ENCODE measurements at places on chromosomes 12 and 14.

GRCh38 chr14:76771437-76771980 lies 10.2 kb downstream of the VASH1 start:
- DNase-seq = no peak

DNA sequence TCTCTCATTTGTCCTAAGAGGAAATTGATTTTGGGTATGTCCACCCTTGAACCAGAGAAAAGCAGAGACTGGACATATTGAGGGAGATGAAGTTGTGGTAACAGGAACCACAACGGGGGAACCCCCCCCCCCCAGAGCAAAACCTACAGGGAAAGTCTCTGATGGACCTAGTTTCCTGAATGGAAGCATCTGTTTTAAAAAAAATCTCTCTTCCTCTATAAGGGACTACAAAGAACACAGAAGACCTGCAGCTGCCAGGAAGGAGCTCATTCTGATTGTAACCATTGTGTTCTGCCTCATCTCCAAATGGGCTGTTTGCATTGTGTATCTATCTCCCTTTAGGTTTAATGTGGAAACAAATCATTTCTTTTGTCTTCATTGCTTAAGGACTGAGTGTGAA lies 13.4 kb downstream of the C1S start:
- no peak for DNase-seq

- no peak for DNase-seq
These were observed 310.1 kb upstream of the RGS6 start for GRCh38 chr14:71621980-71622605.

GRCh38 chr14:100524233-100524932 lies 62.8 kb downstream of the BEGAIN start:
- no peak for DNase-seq

DNA sequence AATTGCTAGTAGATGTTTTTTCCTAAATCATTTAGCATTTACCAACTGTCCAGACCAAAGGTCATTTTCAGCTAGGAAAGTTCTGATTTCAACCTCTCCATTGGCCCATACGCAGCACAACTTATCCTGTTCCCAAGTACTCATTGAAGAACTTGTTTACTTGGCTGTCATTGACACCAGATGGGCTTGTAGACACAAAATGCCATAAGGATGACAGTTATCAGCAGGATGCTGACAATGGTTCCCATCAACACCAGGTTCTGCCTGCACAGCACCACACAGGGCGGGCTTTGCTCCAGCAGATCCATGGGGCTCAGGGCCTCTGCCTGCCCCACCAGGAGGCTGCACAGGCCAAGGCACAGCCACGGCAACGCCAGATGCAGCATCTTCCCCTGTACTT lies 36.5 kb upstream of the TMPRSS12 start:
- DNase-seq = no peak

- DNase-seq = no peak
These were observed 408.5 kb downstream of the ZFP36L1 start for GRCh38 chr14:68384335-68384734.

- DNase-seq = no peak
These were observed 3.0 kb downstream of the ZFYVE21 start for GRCh38 chr14:103718572-103718971.

DNA sequence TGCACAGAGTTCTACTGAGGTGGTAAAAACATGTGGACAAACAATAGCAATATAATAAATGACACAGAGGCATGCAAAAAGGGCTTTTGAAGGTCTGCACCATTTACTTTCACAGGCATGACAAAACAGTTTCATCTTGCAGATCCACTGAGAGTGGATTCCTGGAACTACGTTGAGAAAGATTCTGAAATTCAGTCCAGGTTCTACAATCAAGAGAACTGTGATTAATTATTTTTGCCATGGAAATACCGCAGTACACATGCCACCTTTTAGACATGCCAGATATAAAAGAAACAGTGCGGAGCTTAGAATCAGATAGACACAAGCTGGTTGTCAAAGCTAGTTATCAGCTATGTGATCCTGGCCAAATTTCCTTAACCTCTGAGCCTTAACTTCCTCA lies 4.8 kb downstream of the CSRP2 start:
- DNase-seq = no peak

GRCh38 chr12:49105504-49106084 lies 5.1 kb downstream of the LMBR1L start:
- DNase-seq = no peak

- peak; percentile 47 for DNase-seq
These were observed 1.4 kb downstream of the NR4A1 start for GRCh38 chr12:52052468-52053186.

DNA sequence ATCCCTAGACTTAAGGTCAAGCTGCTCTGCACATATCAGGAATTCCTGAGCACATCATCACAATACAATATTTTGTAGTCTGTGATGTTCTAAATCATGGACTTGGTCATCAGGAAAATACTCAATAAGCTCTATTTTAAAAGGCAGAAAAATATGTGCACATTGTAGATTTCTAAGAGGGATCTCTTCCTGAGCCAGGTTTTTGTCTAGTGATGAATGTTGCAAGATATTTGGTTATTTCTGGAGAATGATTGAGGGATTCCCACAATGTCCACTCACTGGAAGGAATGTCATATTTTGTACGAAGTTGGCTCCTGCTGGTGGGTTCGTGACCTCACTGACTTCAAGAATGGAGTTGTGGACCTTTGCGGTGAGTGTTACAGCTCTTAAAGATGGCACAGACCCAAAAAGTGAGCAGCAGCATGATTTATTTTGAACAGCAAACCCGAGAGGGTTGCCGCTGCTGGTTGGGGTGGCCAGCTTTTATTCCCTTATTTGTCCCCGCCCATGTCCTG lies 300.9 kb upstream of the DCN start:
- no peak for DNase-seq

DNA sequence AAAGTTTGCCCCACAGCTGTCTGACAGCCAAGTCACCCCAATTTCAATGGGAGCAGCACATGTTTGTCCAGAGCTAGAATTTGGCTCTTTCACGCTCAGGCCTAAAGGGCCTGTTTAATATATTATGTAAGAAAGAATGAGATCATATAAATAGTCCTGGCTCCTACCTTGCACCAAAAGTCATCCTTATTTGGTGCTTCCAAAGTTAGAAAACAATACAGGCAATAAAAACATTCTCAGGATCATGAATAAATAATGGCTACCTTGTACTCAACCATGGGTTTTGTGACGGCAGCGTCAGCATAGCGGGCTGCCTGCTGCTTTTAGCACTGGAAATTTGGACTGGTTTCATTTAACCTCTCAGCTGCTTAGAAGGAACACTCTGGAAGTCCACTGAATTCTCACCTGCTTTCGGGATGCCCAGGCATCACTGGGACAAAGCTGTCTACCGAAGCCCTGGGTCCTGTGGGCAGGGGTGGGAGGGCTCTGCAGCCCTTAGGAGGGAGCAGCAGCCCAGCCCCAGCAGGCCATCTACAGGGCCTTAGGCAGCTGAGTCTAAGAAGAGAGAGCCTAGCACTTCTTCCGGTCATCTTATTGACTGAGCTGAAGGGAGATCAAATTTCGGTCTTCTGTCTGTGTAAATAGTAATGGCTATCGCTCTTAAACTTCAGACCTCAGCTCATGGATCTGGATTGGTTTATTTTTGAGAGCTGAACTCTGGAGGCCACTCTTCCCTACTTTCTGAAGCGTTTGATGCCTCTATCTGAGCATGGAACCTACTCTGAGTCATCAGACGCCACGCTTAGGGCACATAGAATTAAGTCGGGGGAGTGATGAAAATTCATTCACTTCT lies 106.5 kb downstream of the SAMD4A start:
- no peak for DNase-seq

DNA sequence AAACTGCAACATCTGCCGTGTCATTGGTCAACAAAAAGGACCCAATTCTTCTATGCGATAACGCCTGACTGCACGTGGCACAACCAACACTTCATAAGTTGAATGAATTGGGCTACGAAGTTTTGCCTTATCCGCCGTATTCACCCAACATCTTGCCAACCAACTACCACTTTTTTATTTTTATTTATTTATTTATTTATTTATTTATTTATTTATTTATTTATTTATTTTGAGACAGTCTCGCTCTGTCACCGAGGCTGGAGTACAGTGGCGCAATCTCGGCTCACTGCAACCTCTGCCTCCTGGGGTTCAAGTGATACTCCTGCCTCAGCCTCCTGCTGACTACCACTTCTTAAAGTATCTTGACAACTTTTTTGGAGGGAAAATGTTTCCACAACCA lies 127.4 kb downstream of the RASSF9 start:
- no peak for DNase-seq

DNA sequence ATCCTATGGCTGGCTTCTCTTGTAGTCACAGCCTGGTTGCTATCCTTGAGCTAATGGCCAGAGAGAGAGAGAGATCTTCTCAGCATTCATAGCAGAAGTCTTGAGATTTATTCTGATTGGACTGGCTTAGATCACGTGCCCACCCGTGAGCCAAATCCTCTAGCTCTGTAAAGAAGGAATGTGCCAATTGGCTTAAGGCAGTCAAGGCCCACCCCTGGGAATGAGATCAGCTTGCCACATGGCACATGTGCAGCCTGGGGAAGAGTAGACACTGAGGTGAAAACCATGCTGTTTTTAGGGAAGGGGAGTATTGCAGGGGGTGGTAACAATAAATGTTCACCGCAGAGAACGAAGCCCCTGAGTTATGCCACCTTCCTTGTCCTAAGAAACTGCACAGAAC lies 36.3 kb downstream of the PLEKHG7 start:
- no peak for DNase-seq

- no peak for DNase-seq
These were observed 198.1 kb downstream of the SEC23A start for GRCh38 chr14:38904959-38905358.

GRCh38 chr12:121397521-121397920 lies 2.4 kb upstream of the RNF34 start:
- no peak for DNase-seq

- no peak for DNase-seq
These were observed 1008.4 kb upstream of the ATXN7L3B start for GRCh38 chr12:73529231-73529630.

- no peak for DNase-seq
These were observed 36.7 kb upstream of the GPATCH2L start for GRCh38 chr14:76115010-76115422.

GRCh38 chr12:116406529-116406928 lies 129.0 kb upstream of the MED13L start:
- peak; percentile 96 for DNase-seq

DNA sequence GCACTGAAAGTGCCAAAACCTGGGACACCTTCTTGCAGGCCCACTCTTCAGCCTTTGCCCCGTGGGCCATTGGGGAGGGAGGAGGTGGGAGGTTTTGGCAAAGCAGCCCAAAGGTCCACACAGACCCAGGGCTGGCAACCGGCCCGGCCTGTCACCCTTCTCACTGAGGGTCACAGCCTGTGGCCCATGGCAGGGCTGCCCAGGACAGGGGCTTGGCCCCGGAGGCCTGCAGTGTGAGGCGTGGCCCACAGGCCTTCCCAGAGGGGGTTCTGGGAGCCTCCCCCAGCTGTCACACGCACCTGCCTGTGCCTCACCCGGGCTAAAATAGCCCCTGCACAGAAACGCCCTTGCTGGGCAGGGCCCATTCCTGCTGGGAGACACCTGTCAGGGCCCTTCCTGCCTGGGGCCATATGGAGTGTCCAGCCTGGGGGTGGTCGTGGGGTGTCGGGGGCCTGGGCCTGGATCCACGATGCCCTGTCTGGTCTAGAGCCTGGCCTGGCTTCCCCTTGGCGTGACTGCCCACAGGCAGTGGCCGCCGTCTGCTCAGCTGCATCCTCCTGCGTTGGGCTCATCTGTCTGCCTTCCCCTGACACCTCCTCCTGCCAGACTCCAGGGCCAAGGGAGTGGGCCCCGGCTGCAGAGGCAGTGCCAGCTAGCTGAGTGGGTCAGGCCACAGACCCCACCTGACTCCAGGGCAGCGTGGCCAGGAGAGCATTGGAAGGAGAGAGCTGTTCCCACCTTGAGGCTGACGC lies 19.2 kb downstream of the PACS2 start:
- no peak for DNase-seq

DNA sequence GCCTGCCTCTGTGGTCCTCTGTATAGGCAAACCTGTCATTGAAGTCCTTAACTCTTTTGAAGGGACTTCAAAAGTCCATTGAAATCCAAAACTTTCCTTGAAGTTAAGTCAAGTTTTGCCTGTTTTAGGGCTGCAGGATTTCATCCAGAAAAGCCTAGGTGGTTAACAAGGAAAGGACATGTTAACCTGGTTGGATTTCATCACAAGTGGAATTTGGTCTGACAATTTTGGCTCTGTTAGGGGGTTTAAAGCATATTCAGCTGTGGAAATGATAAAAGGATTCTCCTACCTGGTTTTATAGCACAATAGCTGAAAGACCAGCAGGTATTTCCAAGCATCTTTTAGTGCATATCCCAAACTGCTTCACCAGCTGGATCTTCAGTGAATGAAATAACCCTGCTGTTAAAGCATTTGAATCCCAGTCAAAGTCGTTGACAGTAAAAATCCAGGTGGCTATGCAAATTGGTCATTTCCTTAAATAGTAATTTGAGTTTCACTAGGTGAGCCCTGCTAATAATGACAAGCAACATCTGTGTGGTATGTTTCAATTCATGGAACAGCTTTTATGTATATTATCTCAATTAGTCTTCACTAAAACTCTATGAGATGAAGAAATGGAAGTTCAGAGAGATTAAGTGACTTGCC lies 400.5 kb downstream of the ETNK1 start:
- DNase-seq = no peak

DNA sequence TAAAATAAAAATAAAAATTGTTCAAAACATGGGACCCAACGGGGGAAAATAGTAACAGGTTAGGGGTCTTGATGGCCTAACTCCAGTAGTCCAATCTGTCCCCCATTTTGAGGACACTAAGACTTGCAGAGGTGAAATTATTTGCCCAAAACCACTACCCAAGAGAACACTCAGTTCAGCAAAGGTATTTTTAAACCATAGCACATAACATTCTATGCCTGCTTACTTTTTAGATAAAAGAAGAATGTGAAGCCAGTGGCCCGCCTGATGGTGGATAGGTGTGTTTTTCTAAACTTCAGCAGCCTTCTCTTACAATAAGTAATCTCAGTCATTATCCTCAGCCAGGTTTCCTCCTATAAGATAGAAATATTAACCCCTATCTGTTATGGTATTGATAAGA lies 45.5 kb downstream of the ZNF641 start:
- no peak for DNase-seq

DNA sequence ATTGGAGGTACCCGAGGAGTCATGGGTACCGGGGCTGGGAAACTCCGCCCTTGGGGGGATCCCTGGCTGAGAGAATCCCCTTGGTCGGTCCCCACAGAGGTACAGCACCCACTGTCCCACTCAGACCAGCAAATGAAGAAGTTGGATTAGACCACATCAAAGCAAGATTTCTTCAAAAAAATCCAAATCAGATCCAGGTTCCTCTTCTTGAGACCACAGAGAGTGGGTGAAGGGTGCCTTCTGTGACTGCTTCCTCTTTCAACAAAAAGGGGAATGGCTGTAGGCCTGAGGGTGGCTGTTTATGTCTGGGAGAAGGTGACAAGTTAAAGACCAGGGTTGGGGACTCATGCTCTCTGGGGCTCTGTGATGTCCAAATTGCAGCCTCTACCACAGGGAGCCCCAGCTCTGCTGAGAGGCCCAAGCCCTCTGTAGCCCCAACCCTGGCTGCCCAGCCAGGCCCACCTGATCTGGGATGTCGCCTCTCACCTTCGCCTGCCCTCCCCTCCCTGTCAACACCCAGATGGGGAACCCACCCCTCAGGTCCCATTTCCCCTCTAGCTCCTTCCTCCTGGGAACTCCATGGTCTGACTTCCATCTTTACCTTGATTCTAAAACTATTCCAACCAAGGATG lies 50.9 kb downstream of the ZFP36L1 start:
- DNase-seq = no peak

All from MCF 10A (cell line).